ENCODE measurements at places on chromosomes 4 and X. TPM values are rescaled to one million over a fixed set of nuclear protein-coding genes. Genes with fewer than 3 reads are reported as not detected.

TLR2 gene
- total RNA-seq = 0.60 TPM

DNA sequence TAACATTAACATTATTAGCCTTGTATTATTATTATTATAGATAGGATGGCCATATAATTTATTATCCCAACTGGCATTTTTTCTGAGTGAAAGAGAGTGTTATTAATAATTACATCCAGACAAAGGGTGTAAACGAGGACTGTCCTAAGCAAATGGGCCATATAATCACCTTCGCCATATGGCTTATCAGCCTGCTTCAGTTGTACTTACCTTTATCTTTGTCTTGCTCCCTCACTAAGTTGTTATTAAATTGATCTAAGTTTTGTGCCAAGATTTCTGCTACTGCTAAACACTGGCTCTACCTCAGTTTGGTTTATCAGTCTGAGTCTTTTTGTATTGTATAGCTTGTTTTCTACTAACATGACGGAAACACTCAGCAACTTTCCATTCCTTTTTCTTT is 76.9 kb downstream of the STIM2 start:
- H3K27me3 ChIP-seq = no peaks in the 10 kb centered on the region
- no peak for DNase-seq
- H3K4me3 ChIP-seq = no peak overlapping the region

- H3K27ac ChIP-seq = no peak overlapping the region
- H3K4me3 ChIP-seq = no peak overlapping the region
- H3K36me3 ChIP-seq = no peaks in the 10 kb centered on the region
- DNase-seq = no peak
Observed at GRCh38 chrX:134184936-134185335, 52.0 kb upstream of the CCDC160 start.

DNA sequence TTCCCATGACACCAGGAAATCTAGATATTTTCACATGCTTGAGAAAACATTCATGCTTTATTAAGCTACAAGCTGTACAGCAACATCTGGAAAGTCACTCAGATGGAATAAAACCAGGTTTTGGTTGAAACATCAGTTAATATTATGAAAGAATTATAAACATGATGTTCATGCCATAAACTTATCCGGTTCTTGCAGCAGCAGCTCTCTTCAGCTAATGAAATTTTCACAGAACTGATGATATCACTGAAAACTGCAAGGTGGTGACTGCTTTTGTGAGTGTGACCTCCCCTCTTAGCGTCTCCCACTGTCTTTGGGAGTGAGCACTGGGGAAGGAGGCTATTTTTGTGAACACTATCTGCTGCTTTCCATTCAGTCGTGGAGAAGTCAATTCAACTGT is 56.9 kb downstream of the ARHGAP10 start:
- no peak for DNase-seq
- H3K27me3 ChIP-seq = no peaks in the 10 kb centered on the region
- H3K27ac ChIP-seq = peak overlapping the region; percentile 79

KDR gene
- total RNA-seq = 0.24 TPM

GRCh38 chr4:150230561-150230960 is 152.3 kb downstream of the DCLK2 start:
- peaks cover 22% of the 10 kb centered on the region for H3K36me3 ChIP-seq
- no peaks in the 10 kb centered on the region for H3K27me3 ChIP-seq
- H3K27ac ChIP-seq = no peak overlapping the region
- no peak overlapping the region for H3K4me3 ChIP-seq
- DNase-seq = no peak

GRCh38 chr4:127212701-127213100 is 420.1 kb upstream of the INTU start:
- H3K36me3 ChIP-seq = peaks cover 8% of the 10 kb centered on the region
- DNase-seq = no peak
- peak overlapping the region; percentile 10 for H3K4me3 ChIP-seq
- H3K4me1 ChIP-seq = peaks cover 75% of the 10 kb centered on the region

DNA sequence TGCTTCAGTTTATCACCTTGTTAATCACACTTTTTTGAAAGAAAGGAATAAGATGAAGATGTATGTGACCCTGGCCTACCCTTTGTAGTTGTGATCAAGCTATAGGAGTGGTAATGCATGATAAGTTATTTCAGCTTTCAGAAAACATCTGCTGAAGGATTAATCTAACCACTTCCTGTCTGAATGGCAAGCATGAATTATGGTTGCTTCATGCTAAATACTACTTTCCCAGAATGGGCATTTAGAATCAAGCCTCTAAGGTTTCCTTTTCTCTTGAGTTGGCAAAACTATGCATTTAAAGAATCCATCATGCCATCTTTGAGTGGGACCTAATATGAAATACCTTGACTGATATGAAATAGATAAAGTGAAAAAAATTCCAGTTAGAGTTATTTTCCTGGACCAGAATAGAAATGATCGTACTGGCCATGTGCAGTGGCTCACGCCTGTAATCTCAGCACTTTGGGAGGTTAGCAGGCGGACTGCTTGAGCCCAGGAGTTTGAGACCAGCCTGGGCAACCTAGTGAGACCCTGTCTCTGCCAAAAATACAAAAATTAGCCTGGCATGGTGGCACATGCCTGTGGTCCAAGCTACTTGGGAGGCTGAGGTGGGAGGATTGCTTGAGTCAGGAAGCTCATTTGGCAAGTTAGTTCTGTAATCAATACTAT is 59.1 kb downstream of the ANXA3 start:
- no peak overlapping the region for H3K27ac ChIP-seq
- no peak overlapping the region for H3K4me3 ChIP-seq
- H3K27me3 ChIP-seq = no peaks in the 10 kb centered on the region

VCX3B gene
- total RNA-seq = not detected

DNA sequence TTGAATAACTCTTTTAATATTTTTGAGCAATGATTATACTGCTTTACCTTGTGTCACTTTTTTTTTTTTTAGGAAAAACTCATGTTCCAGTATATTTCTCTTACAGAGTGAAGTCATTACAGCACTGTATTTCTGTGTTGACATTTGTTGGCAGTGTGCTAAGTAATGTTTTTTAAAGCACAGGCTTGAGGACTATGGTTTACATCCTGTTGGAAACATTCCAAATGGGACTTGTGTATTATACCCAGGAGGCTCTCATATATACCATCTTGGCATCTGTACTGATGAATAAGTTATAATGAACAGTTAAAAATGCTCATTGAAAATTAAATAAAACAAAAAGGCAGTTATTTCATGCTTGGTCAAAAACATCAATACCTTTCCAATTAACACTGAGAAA is 33.8 kb downstream of the CEP44 start:
- DNase-seq = no peak
- peaks cover 2% of the 10 kb centered on the region for H3K36me3 ChIP-seq
- H3K4me3 ChIP-seq = no peak overlapping the region
- H3K27ac ChIP-seq = no peak overlapping the region
- peaks cover 4% of the 10 kb centered on the region for H3K4me1 ChIP-seq
- H3K27me3 ChIP-seq = no peaks in the 10 kb centered on the region

- no peaks in the 10 kb centered on the region for H3K36me3 ChIP-seq
- no peak overlapping the region for H3K27ac ChIP-seq
- H3K27me3 ChIP-seq = peaks cover 2% of the 10 kb centered on the region
Observed at GRCh38 chr4:157196046-157196445, 24.5 kb upstream of the GRIA2 start.

DNA sequence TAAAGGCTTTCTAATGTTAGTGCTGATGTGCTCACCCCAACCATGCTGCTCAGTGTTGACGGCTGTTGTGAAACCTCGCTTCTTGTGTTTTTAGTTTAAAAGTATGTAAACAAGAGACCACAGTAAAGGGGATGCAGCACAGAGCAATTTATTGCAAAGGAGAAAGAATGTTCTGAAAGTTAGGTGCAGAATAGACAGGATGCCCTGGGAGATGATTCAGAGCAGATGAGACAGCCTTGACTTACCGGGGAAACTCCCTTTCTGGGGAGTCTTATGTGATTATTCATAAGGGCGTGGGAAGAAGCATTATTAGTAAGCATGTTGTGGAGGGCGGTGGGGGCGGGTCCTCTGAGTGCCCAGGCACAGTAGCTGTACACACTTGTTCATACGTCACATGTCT is 47.7 kb downstream of the EVC start:
- H3K4me1 ChIP-seq = peaks cover 20% of the 10 kb centered on the region
- no peak overlapping the region for H3K27ac ChIP-seq
- H3K36me3 ChIP-seq = peaks cover 32% of the 10 kb centered on the region
- no peak overlapping the region for H3K4me3 ChIP-seq
- peak; percentile 19 for DNase-seq

- DNase-seq = no peak
- H3K27ac ChIP-seq = no peak overlapping the region
- H3K4me3 ChIP-seq = no peak overlapping the region
- H3K36me3 ChIP-seq = peaks cover 2% of the 10 kb centered on the region
- H3K27me3 ChIP-seq = no peaks in the 10 kb centered on the region
- peaks cover 14% of the 10 kb centered on the region for H3K4me1 ChIP-seq
Observed at GRCh38 chr4:48756689-48757220, 23.3 kb downstream of the FRYL start.

ARHGAP6 gene
- total RNA-seq = 4.2 TPM

- H3K36me3 ChIP-seq = no peaks in the 10 kb centered on the region
- DNase-seq = no peak
- H3K4me1 ChIP-seq = peaks cover 9% of the 10 kb centered on the region
- H3K27ac ChIP-seq = no peak overlapping the region
- H3K27me3 ChIP-seq = no peaks in the 10 kb centered on the region
Observed at GRCh38 chrX:40855932-40856515, 120.7 kb upstream of the MED14 start.

DNA sequence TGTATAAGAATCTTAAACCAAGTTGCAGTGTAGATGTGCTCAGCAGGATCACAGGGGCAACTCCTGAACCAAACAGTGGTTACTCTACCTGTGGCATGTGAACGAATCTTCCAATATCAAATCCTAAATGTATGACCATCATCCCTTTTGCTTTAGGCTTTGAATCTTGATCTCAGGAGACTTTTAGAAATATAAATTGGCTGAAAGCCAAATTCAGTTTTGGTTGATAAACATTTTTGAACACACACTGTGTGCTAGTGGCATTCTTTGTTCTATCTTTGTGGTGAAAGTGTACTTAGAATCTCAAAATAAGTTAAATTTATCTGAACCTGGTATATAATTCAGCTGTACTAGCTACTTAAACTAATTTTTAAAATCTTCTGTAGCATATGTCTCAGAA is 4.6 kb upstream of the ARHGAP6 start:
- no peak overlapping the region for H3K4me3 ChIP-seq
- no peaks in the 10 kb centered on the region for H3K36me3 ChIP-seq

DNA sequence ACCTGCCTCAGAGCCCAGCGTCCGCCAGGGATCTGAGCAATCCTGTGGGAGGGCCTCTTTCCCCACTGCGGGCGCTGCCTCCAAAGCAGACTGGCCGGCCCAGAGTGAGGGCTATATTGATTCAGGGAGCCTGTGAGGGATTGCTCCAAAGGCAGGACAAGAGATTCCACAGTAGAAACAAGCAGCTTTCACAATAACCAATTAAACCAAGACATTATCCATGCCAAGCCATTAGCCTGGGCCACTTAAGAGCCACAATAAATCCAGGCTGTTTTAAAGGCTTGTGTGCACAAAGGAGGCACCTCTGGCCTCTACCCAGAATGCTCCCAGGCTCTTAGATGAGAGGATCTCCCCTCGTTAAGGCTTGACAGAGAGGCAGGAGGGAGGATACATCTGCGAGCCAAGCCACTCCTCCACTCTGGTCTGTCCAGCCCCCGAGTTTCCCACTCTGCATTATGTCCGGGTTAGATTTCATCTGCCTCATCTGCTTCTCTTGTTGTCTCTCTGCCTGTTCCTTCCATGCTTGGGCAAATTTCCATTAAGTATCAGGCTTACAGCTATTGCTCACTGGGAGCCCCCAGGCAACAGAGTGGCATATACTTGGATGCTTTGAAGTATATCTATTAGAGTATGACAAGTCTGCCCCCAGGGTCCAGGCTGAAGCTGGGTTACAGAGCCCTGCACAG is 357.9 kb downstream of the UNC5C start:
- H3K4me3 ChIP-seq = no peak overlapping the region
- DNase-seq = no peak
- H3K27me3 ChIP-seq = peaks cover 25% of the 10 kb centered on the region
- H3K36me3 ChIP-seq = no peaks in the 10 kb centered on the region
- no peak overlapping the region for H3K27ac ChIP-seq

GRCh38 chr4:8701126-8702019 is 108.8 kb downstream of the CPZ start:
- H3K4me1 ChIP-seq = no peaks in the 10 kb centered on the region
- H3K4me3 ChIP-seq = no peak overlapping the region
- H3K27ac ChIP-seq = no peak overlapping the region
- H3K36me3 ChIP-seq = no peaks in the 10 kb centered on the region

CNGA1 gene
- not detected for total RNA-seq

DNA sequence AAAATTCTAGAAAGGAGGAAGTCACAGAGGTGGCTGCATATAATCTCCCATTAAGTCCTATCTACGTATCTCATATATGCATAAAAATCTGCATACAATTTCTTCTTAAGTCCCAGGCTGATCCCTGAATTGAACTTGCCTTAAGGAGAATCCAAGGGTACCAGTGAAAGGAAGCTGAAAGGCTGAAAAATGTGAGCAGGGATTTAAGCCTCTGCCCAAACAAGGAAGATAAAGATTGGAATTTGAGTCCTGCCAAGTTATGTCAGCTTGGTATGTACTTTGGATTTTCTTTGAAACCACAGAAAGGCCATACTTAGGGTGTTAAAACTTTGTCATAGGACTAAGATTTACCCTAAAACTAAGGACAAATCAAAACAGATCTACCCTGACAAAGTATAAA is 26.5 kb upstream of the GEMIN8 start:
- no peaks in the 10 kb centered on the region for H3K36me3 ChIP-seq
- no peaks in the 10 kb centered on the region for H3K27me3 ChIP-seq
- no peak overlapping the region for H3K4me3 ChIP-seq
- no peak for DNase-seq
- peaks cover 4% of the 10 kb centered on the region for H3K4me1 ChIP-seq
- no peak overlapping the region for H3K27ac ChIP-seq

PCGF3 gene
- 70.0 TPM for total RNA-seq

DNA sequence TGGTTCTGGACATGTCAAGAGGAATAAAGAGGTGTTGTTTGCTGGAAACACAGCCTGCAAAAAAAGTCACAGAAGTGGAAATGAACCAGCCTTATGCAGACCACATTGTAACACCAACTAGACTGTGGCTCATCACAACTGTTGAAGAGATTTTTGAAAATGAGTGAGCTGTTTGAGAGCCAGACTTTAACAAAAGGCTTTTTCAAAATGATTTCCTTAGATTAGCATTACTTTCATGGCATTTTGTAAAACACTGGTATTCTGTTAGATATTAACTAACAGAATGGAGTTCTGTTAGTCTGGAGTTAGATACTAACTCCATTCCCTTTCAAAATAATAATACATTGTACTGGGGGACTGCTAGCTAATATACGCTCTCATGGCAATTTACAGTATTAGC is 60.6 kb upstream of the GABRA2 start:
- no peaks in the 10 kb centered on the region for H3K4me1 ChIP-seq
- H3K27me3 ChIP-seq = no peaks in the 10 kb centered on the region
- no peak for DNase-seq
- no peak overlapping the region for H3K4me3 ChIP-seq

DNA sequence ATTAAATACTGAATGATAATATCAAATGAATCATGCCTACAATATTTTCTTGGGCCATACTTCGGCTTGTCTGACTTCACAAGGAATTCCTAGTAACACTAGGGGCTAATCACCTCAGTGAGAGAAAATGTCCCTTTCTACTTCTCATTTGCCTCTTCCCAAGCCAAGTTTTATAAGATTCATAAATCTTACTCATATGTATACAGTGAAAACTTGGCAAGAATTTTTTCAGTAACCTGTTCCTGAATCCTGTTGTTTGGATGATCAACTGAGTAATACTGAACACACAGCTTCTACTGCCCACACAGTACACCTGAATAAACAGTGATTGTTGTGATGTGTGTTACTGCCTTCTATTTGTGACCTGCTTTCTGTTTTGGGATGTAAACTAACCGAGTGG is 16.5 kb downstream of the TMPRSS11E start:
- DNase-seq = no peak
- no peak overlapping the region for H3K4me3 ChIP-seq
- no peaks in the 10 kb centered on the region for H3K4me1 ChIP-seq
- H3K27me3 ChIP-seq = peaks cover 5% of the 10 kb centered on the region
